Activated CD8-positive, alpha-beta memory T cell treated with anti-CD3 and anti-CD28 coated beads, Interleukin-2, amount 50 U/mL, for 4 hours (primary cell): ENCODE measurements at places on chromosomes 1 and 21.

DNA sequence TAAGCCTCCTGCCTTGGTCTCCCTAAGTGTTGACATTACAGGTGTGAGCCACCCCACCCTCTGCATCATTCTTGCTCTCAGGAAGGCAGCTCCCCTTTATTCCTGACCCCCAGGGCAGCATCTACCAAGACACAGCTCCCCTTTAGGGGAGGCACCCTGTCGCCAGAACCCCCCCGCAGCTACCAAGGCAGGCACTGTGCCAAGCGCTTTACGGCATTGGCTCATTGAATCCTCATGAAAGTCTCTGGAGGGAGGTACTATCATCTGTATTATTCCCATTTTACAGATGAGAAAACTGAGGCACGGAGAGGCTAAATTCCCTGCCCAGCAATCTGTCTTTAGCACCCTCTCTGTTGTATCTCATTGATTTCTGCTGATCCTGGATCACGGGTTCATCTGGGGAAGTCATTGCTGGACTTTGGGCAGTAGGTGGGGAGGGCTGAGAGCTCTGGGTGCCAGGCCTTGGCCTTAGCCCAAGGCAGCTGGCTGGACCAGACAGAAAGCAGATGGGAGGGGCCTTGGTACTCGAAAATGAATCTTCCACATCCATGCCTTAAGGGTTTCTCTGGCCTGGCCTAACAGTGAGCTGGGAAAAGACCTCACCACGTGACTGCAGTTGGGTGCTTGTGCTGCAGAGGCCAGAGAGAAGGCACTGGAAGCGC, 5.9 kb downstream of the PLOD1 start:
- no peak for DNase-seq

- DNase-seq: peak; percentile 41
Measured at GRCh38 chr1:93629101-93630059, 52.3 kb downstream of the BCAR3 start.

GRCh38 chr1:65243491-65243890, 65.9 kb upstream of the DNAJC6 start:
- DNase-seq: no peak

DNA sequence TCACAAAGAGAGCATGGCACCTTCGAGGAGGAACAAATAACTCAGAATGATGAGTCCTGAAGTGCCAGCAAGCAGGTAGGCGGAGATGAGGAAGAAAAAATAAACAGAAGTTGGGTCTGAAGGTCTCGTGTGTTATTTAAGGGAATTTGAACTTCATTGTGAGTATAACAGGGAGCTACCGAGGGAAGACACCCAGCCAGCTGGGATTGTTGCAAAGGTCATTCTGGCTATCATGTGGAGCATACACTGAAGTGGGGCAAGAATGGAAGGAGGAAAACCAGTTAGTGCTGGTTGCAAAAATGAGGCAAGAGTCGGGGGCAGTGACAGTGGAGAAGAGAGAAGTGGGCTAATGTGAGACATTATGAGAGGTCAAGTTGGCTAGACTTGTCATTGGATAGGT, 53.6 kb upstream of the RAP1A start:
- DNase-seq: no peak

- DNase-seq: no peak
Measured at GRCh38 chr1:111649648-111650047, 30.1 kb downstream of the RAP1A start.

DNA sequence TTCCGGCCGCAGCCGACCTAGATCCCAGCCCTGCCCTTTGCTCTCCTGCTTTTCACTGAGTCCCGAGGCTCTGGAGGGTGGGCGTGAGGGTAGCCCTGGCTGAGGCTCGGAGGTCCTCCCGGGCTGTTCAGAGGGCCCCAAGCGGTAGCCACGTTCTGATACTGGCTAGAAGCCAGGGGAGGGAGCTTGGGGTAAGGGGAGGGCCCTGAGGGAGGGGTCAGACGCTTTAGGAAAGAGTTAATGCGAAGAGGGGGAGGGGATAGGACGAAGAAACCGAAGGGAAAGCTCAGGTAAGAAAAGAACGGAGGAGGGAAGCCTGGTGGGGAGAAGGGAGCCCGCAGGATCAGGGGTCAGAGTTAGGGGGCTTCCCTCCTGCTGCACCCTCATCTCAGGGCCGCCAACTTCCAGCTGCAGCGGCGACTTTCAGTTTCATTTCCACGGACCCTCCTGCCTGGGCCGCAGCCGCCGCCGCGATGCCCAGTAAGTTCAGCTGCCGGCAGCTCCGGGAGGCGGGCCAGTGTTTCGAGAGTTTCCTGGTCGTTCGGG, at the start of gene MOV10:
Gene MOV10 (plus strand): TSS at position 220 of the 546 bp plus-strand sequence. CDS start 254 bp downstream, at position 474.
- DNase-seq: peak; percentile 58

DNA sequence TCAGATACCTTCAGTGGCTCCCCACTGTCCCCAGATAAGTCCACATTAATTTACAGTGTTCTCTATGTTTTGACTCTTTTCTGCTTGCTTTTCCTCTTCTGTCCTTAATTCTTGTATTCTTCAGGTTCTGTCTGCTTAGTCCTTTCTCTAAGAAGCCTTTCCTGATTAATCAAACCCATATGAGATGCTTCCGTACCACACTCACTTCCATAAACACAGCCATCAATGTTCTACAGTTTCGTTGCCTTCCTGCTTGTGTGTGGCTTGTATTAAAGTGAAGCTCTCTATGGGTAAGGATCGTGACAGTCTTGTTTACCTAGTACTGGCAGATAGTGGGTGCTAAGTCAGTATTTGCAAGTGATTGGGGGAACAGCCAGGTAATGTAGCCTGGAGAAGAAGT, 75.9 kb downstream of the PRDM2 start:
- DNase-seq: no peak

GRCh38 chr1:65214340-65215027, 66.5 kb downstream of the AK4 start:
- no peak for DNase-seq

DNA sequence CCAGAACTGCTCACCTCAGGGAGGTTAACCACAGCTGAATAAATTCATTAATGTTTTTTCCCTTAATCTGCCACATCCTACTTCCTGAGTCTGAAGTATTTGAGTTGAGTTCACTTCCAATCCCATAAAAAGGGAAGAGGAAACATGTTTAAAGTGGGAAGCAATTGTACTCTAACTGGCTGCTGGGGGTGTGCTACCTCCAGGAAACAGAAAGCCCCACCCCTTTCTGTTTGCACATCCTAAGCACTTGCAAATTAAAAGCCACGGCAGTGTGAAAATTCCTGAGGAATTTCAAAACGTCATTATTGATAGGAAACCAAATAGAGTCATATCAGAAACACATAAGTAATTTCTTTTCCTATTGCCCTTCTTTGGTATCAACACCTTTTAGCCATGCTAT, 307.0 kb upstream of the NR5A2 start:
- DNase-seq: no peak

DNA sequence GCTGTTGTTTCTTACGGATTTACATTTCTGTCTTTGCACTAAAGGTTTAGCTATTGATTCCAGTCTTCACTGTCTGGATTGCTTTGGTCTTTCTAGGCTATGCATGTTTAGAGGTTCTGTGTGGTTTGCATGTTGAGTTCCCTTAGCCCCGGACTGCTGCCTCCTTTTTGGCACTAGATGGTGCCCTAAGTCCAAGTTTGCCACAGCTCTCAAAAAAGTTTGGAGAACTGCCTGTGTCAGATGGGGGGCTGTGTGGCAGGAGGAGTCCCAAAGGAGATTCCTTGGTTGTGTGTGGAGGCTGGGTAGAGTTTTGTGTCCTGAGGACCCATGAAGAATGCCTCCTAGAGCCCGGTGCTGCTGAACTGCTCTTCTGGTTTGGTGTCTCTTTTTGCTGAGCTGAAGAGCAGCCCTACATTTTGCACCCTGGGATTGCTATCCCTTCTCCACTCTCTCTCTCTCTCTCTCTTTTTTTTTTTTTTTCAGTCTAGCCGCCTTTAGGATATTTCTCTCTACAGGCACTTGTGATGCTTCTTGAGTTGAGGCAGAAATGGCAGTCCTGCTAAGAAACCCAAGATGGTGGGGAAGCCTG, 74.4 kb downstream of the PTGS2 start:
- no peak for DNase-seq

DNA sequence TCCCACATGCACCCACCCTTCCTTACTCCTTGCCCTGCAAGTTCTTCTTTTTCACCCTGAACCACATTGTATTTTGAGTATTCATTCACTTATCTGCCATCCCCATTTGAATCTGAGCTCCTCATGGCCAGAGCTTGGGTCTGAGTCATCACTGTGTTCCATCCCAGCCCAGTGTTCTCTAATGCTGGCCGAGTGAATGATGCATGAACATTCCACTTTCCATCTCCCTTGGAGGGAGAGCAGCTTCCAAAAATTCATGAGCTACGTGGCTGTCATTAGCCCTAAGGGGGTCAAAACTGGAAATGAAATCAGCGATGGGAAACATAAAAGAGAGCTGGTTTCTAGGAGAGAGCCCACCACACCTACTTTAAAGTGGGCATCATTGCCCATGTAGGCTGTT, 187.0 kb upstream of the USP24 start:
- DNase-seq: no peak

DNA sequence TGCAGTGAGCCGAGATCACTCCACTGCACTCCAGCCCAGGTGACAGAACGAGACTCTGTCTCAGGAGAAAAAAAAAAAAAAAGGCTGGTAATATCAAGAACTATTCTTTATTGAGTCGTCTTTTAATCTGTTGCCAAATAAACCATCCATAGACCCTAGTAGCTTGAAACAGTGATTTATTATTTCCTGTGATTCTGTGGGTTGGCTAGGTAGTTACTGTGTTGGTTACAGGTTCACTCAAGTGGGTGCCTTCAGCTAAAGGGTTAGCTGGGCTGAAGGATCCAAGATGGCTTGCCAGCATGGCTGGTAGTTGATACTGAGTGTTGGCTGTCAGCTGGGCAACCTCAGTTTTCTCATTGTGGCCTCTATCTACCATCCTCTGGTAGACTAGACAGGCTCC, 9.2 kb downstream of the TLCD4 start:
- DNase-seq: no peak

GRCh38 chr1:161790587-161791317, 24.6 kb downstream of the ATF6 start:
- DNase-seq: no peak

GRCh38 chr1:37288900-37289299, 185.5 kb upstream of the ZC3H12A start:
- no peak for DNase-seq

DNA sequence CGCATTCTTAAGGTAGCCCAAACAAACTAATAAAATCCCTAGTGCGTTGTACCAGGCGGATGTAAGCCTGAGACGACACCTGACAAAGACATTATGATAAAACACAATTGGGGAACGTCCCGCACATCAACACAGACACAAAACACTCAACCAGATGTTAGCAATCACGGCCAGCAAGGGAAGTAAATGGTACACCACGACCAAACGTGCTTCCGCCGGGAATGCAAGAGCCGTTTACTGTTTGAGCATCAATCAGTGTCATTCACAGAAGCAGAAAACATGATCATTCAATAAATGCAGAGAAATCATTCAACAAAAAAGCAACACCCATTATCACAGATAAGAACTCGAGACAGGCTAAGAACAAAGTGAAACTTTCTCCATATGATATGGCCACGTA, 49.4 kb upstream of the COL18A1 start:
- no peak for DNase-seq

GRCh38 chr1:147641291-147641690, 29.0 kb downstream of the ACP6 start:
- DNase-seq: no peak

GRCh38 chr1:115832651-115833050, 8.3 kb downstream of the NHLH2 start:
- no peak for DNase-seq
